ENCODE measurements at places on chromosomes 3 and 15.

- no peak for DNase-seq
These were observed 45.6 kb downstream of the PEX5L start for GRCh38 chr3:179991104-179991503.

GRCh38 chr3:50630394-50630793, 13.4 kb downstream of the MAPKAPK3 start:
- DNase-seq = no peak

DNA sequence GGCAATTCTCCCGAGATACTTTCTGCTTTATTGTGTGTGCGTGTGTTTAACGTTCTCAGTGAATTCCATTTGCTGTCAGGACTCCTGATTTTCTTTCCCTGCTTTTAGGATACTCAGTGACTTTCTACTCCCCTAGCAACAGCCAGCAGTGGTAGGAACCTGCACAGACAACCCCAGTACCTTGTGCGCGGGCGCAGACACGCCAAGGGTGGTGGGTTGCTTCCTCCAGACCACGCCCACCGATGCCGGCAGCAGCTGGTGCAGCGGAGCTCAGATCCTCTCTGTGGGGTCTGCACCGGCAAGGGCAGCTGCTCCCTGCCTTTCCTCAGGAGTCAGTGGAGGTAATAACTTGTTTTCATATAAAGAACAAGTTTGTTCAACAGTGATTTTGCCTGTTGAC, 225.1 kb upstream of the NDN start:
- no peak for DNase-seq

DNA sequence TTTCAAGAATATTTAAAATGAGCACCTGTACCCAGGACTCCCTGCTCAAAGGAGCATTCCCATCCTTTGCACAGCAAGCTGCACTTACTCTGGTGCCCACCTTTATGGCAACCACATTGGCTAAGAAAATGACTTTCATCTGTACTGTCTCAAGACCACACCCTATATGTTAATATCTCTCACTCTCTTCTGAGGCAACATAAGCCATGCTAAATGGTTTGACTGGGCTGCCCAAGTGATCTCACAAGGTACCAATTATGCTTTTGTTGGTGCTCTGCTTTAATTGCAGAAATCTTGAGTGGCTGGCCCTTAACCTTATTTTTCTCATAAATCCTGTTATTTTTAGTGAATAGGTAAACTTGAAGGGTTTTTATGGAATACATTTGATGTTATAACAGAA, 17.7 kb downstream of the RYK start:
- DNase-seq = no peak

DNA sequence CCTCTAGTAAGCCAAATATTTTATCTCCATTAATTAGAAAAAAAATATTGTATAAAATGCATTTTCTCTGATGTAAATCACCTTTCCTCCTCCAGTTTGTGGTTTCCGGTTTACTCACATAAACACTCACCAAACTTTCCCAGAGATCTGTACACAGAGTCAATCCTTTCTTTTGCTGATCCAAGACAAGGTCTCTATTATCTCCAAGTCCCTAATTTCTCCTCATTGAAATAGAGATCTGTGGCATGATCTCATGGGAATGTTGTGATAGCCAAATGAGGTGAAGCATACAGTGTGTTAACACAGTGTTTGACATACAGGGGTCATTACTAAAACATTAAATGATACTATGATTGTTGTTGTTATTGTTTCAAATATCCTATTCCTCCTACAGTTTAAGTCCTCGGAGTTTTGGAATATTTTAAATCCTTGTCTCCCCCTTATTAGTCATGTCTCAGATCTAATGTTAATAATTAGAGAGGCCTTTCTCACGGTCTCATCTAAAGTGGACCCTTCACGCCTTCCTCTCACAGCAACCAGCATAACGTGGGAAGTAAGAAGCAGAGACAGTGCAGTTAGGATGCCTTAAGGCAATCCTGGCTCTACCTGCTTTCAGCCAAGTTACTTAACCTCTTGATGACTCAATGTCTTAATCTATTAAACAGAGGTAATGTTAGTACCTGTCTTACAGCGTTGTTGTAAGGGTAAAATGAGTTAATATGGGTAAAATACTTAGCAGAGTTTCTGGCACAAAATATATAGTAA, 333.3 kb downstream of the GRM7 start:
- no peak for DNase-seq

GRCh38 chr15:33801954-33802353, 166.3 kb upstream of the CHRM5 start:
- DNase-seq = no peak

DNA sequence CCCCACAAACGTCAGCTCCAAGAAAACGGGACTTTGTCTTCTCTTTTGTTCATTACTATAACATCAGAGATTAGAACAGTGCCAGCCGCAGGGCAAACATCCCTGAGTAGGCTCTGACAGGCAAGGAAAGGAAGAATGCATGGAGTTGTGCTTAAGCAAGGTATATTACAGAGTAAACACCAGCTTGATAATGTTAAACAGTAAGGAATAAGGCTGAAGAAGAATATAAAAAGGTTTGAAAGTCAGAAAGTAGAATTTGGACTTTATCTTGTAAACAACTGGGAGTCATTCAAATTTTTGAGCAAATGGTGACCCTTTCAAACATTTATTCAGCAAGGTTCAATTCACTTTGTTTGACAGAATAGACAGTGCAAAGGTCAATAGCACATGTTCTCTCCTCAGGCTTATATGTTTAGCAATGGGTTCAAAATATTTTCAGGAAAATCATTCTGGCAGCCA, 11.0 kb downstream of the GABPB1 start:
- DNase-seq = no peak

DNA sequence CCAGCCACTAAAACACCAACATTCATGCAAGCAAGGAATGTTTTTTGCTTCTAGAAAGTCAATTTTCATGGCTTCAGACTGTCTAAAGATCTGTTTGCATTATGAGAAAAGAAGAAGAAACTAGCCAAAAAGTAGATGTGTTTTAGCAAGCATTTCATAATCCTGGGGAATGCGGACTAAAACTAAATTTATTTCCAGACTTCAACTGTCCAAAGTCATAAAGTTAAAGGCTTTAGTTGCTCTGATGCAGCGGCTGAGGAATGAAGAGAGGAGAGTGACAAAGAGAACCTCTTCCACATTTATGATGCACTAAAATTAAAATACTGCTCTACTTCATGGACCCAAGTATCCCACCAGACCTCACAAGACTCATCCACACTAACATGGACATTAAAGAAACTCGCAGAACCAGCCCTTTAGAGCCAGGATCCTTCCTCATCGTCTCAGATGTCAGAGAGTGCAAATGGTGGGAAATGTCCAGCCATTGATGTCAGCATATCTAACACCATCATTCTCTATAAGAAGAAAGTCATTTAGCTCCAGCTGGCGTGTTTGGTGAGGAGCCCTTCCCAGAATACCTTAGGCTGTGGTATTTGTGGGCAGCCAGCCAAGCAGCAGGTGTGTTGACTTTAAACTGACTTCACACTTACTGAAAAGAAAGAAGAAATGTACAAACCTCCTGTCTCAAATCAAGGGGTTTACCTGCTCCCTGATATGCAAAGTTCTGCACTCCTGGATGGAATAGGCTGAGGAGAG, 17.4 kb downstream of the FYCO1 start:
- DNase-seq = no peak

GRCh38 chr3:149610351-149611105, 47.3 kb downstream of the WWTR1 start:
- DNase-seq = peak; percentile 56

- DNase-seq = no peak
These were observed 31.4 kb upstream of the GABRB3 start for GRCh38 chr15:26804063-26804804.

DNA sequence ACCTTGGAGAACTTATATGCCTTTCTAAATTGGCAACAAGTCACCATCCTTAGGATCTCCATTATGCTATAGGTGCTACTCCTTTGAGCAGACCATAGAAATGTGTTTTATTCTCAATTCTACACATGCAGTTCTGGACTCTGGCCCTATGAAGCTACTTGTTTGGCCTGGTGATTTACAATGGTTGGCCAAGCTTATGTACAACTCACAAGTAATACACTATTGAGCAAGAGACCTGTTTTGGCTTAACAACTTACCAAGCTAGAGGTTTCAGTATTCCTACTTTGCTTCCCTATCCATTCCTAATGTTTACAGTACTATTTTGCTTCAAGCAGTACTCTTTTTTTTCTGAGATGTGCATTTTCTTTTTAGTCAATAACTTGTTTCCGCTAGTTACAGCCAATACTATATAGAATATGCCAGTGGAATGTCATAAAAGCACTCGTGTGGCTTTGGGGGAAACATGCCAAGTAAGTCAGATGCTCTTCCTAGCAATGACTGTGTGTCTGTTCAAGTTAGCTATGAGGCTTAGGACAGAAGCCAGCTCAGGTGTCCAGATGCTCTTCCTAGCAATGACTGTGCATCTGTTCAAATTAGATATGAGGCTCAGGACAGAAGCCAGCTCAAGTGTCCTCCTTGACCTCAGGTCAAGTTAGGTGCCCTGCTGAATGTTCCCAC, 174.9 kb upstream of the SEMA6D start:
- no peak for DNase-seq

DNA sequence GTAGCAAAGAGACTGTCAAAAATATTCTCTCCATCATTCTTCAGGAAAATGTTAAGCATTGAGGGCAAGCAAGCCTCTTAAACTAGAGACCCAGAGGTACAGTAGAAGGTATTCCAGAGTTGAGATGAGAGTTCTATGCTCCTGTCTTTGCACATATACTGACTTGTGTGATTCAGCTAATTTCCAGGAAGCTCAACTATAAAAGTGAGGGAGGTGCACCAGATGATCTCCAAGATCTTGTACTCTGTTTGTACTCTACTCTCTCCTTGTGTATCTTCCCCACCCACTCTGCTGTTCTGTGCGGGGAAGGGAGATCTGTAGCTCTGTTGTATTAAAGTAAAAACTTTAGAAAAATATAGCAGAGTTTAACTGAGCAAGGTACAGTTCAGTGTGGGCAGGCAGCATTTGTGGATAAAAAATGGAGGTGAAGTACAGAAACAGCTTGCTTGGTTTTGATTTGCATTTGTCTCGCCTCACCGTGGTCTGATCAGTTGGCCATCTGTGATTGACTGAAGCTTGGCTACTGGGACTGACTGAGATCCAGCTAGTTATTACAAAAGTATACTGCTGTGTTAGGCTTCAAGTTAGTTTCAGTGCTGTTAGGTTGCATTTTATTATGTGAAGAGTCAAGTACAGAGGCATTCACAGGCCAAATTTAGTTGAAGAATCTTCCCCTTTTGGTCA, 463.1 kb upstream of the GOLIM4 start:
- DNase-seq = no peak

GRCh38 chr3:63951492-63952247, 39.5 kb upstream of the SCAANT1 start:
- DNase-seq = no peak

- DNase-seq = no peak
These were observed 75.9 kb upstream of the CTDSPL start for GRCh38 chr3:37785736-37786135.

GRCh38 chr3:102018551-102018950, 169.2 kb downstream of the NFKBIZ start:
- no peak for DNase-seq

- DNase-seq = no peak
These were observed 57.2 kb upstream of the MCF2L2 start for GRCh38 chr3:183485585-183485984.

- DNase-seq = peak; percentile 57
These were observed 55.3 kb downstream of the SLC28A2 start for GRCh38 chr15:45307230-45307924.

GRCh38 chr3:13715961-13716360, 163.9 kb downstream of the WNT7A start:
- DNase-seq = no peak

- DNase-seq = no peak
These were observed 150.4 kb downstream of the TIGIT start for GRCh38 chr3:114444216-114444615.

GRCh38 chr3:32577581-32578556, 7.2 kb upstream of the DYNC1LI1 start:
- no peak for DNase-seq

GRCh38 chr3:194328053-194328657, 23.0 kb downstream of the CPN2 start:
- peak; percentile 77 for DNase-seq

- DNase-seq = peak; percentile 8
These were observed 492.9 kb downstream of the GBE1 start for GRCh38 chr3:81268526-81268925.

GRCh38 chr15:63186065-63186464, 3.3 kb upstream of the RAB8B start:
- DNase-seq = no peak

DNA sequence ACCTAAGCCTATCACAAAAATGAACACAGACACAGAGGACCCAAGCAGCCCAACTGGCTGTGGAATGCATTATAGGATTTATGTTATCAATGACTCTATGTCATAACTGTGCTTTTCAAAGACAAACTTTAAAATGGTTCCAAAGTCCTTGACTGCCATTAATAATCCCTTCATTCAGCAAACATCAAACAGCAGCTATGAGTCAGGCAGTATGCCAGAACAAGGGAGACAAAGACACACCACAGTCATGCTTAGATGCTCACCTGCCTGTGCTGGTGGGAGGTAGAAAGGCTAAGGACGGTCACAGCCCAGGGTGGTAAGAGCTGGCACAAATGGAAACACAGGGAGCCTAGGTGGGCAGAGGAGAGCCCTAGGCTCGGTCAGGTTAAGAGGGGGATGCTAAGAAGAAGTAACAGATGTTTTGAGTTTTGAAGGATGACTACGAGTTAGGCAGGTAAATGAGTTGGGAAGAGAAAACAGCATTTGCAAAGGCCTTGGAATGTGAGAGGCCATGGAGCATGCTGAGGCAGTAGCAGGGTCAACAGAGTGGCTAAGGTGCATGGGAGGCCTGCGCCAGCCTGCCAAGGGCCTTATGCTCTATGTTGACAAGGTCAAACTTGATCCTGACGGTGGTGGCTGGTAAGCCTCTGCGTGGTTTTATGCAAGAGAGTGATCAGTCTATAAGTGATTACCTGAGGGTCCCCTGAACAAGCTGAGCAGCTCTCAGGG, 23.0 kb downstream of the NMNAT3 start:
- DNase-seq = no peak

- no peak for DNase-seq
These were observed 53.3 kb upstream of the TBC1D5 start for GRCh38 chr3:17795711-17796110.

- no peak for DNase-seq
These were observed 46.0 kb upstream of the GLCE start for GRCh38 chr15:69114331-69114928.

DNA sequence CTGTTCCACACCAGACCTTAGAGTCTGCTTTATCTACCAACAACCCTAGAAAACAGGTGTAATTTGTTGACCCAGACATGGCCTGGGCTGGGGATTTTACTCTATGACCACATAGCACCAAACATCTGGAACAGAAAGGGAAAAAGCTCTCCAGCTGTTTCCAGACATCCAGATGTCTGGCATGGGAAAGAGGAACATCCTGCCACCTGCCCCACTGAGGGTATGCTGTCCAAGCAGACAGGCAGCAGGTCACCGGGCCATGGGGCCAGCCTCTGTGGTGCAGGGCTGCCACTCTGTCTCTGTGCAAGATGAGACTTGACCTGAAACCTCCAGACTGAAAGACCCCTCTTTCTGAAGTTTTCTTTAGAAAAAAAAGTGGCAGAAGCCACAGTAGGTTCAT, 359.3 kb upstream of the ICE2 start:
- no peak for DNase-seq

Data from ACHN (cell line).